ENCODE measurements at places on chromosomes 13 and 19. TPM values are rescaled to one million over a fixed set of nuclear protein-coding genes. Genes with fewer than 3 reads are reported as not detected.

GRCh38 chr13:98389319-98389718, 187.6 kb downstream of the STK24 start:
- DNase-seq, result no peak

GRCh38 chr13:60335531-60335930, 61.5 kb upstream of the TDRD3 start:
- peak; percentile 66 for DNase-seq

DNA sequence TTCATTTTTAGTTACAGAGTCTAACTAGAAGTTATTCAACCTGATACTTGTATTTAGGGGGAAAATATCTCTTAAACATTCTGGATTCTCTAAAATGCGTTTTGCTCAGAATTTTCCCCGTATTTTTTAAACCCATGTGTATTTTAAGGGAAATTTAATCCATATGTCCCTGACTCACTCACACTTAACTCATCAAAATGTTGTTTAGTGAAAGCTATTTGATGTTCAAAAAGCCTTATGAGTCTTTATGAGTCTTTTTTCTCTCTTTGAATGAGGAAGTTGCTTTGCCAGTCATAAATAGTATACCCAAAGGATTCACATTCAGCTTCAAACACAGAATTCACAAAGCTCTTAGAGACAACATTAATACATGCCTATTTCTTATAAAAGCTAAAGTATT, 16.4 kb downstream of the MAB21L1 start:
- no peak for DNase-seq

DNA sequence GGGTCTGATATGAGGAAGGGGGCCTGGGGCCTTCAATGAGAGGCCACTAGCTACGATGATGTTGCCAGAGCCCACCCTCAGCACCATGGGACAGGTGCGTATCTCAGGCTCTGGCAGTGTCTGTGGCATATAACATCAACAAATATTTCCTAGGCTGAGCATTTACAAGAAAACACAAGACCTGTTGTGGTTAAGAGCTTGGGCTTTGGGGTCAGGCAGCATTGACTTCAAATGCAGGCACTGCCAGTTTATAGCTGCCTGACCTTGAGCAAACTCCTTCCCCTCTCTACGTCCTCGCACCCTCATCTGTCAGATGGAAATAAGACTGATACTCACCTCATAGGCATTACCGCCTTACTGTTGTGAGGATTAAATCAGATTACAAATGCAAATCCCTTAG, 156.0 kb downstream of the KATNAL1 start:
- no peak for DNase-seq

DNA sequence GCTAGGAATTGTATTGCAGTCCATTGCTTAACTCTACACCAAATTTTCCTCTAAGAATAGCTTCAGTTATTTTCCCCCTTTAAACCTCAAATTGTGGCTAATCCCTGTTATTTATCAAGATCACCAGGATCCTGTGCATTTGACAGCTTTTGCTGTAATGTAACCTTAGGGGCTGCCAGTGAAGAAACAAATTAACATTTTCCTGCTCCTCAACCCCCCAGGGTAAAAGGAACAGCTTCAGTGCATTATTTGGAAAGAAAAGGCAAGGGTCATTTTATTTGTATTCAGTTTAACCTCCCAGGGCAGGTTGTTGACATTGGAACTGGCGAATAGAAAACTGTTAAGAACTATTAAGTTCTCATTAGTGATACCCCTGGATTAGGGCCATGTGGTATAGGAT, 57.0 kb downstream of the PCDH20 start:
- no peak for DNase-seq

DNA sequence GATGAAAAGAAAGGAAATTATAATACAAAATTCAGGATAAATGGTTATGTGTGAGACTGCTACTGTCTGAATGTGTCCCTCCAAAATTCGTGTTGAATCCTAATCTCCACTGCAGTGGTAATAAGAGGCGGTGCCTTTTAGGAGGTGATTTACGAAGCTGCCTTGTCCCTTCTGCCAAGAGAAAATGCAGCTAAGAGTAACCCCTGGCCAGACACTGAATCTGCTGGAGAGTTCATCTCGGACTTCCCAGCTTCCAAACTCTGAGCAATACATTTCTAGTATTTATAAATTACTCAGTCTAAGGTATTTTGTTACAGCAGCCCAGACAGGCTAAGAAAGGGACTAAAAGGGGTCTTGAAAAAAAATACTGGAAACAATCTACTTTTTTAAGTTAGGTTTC, 152.6 kb downstream of the KLF12 start:
- no peak for DNase-seq

DNA sequence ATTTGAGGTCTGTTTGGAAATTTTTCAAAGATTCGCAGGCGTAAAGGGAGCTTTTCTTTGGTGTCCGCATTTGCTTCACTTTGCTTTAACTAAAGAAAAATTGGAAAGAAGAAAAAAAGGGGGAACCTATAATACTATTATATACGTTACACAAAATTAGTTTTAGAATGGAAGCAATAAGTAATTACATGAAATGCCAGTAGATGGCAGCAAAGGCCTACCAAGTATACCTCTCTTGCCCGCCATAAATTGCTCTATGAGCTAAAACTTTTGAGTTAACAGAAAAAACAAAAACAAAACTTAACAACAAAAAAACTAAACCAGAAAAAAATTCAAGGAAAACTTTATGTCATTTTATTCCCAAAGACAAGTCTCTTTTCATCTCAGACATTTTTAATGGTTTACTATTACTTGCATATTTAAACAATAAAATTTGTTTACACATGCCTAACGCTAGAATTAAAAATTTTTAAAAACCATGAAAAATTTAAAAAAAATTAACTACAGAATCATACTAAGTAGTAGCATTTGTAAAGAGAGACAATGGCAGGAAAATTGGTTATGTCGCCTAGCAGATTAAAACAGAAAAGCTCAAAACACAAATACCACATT, 271.4 kb downstream of the NALCN start:
- peak; percentile 89 for DNase-seq

DNA sequence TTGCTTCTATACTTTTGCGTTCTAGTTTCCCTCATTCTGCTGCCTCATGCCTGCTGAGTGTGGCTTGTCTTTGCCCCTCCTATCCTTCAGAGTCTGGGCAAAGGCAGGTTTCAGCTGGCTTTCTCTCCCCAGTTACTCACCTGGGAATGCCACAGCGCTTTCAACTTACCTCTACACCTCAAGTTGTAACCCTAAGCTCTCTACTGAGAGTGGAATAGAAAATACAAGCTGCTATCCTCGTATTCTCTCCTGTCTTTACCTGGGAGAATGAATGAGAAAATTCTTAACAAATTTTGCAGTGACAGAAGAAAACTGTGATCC, 316.3 kb upstream of the KLF12 start:
- DNase-seq, result no peak

DNA sequence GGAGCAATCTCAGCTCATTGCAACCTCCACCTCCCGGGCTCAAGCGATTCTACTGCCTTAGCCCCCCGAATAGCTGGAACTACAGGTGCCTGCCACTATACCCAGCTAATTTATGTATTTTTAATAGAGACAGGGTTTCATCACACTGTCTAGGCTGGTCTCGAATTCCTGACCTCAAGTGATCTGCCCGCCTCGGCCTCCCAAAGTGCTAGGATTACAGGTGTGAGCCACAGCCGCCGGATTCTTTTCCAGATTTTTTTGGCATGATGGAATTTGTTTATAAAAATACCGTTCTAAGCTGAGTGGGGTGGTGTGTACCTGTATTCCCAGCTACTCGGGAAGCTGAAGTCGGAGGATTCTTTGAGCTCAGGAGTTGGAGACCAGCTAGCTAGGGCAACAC, 6.0 kb upstream of the ATG4D start:
- DNase-seq, result peak; percentile 26

GRCh38 chr13:44191504-44192171, 182.0 kb upstream of the SERP2 start:
- DNase-seq, result peak; percentile 78

DNA sequence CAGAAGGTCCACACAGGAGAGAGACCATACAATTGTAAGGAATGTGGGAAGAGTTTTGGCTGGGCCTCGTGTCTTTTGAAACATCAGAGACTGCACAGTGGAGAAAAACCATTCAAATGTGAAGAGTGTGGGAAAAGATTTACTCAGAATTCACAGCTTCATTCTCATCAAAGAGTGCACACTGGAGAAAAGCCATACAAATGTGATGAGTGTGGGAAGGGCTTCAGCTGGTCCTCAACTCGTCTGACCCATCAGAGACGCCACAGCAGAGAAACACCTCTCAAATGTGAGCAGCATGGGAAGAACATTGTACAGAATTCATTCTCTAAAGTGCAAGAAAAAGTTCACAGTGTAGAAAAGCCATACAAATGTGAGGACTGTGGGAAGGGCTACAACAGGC, 5.4 kb upstream of the ZNF225 start:
- DNase-seq, result no peak

GRCh38 chr13:33918199-33918932, 100.4 kb downstream of the RFC3 start:
- no peak for DNase-seq

DNA sequence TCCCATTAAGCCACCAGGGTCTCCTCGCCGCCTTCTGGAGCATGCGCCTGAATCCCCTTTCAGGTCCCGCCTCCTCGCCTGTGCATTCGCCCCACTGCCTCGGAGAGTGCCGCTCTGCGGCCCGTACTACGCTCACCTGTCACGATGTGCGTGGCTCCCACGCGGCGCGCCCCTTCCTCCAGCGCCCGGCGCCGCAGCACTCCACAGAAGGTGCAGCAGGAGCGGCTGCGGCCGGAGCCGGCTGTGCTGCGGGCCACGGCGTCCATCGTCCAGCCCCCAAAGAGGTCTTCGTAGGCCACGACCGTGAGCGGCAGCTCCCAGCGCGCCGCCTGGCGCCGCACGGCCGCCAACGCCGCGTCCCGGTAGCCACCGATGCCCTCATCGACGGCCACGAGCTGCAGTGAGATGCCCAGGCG, 4.3 kb downstream of the CTU1 start:
- DNase-seq, result no peak

- DNase-seq, result no peak
Observed at GRCh38 chr13:22017226-22017625, 346.4 kb downstream of the FGF9 start.

DNA sequence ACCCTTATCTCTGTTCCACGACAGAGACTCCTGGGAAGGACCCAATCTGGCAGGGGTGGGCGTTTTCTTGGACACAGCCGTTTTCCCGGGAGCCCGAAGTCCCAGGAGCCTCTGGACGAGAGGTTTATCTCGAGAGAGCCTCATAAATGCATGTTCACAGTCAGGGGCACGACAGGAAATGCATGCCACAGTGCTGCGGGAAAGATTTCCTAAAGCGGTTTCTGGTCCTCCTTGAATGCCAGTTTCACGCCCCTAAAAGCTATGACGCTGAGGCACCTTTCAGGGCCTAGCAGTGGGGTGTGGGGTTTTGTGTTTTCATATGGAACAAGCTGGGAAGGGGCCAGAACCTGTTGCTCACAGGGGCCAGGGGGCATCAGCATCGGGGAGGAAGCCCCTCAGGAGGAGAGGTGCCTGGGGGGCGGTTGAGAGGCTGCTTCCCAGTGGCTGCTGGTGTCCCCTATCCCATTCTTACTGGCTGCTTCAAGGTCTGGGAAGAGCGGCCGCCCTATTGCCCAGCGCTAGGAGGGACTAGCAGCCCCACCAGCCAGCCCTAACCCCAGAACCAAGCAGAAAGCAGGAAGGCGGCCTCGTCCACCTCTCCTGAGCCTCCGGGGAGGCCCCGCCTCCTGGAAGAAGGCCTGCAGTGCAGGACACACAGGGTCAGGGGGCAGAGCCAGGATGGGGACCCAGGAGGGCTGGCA, 157.0 kb downstream of the KDM4B start:
- DNase-seq, result no peak

- DNase-seq, result no peak
Observed at GRCh38 chr13:70534466-70534865, 426.2 kb upstream of the KLHL1 start.

DNA sequence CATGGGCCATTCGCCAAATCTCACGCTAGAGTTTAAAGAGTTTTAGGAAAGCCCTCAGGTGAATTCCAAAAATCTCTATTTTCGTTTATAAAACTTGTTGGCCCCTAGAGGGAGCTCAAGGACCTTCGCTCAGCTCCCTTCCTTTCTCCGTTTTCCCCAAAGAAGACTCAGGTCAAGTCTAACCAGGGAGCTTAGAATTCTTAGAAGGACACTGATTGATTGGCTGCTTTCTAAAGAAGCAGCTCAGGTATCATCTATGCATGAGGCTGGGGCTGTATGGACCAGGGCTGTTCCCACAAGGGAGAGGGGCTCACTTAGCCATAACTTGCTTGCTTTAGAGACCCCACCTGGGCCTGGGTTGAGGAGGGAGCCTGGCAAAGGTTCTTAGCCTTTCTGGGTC, 20.5 kb downstream of the DZIP1 start:
- DNase-seq, result peak; percentile 81

DNA sequence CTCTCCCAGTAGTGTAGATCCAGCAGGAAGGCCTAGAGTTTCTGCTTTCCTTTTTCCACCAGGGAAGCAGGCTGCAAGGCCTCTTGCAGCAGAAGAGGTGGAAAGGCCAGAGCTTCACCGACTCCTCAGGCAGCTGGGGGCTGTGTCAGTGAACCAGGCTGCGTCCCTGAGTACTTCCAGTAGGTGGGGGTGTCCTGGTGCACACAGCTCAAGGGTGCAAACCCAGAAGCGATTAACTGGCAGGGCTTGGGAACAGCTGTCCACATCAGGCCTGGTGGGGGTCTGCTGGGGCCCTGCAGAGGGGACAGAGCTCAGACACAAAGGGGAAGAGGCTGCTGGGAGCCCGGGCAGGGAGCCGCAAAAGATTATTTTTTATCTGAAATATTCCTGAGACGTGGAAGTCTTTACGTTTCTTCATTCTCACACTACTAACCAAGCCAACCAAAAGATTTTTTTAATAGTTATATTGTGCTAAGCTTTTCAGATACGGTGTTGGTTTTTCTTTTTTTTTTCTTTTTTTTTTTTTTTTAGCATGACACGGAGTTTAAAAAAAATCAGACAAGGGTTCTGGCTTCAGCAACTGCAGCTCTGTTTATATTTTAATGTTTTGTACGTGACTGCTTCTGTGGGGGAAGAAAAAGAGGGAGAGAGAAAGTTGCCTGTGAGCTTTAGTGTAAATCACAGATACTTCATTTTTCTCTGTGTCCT, 11.0 kb downstream of the TSHZ3 start:
- DNase-seq, result peak; percentile 67

DNA sequence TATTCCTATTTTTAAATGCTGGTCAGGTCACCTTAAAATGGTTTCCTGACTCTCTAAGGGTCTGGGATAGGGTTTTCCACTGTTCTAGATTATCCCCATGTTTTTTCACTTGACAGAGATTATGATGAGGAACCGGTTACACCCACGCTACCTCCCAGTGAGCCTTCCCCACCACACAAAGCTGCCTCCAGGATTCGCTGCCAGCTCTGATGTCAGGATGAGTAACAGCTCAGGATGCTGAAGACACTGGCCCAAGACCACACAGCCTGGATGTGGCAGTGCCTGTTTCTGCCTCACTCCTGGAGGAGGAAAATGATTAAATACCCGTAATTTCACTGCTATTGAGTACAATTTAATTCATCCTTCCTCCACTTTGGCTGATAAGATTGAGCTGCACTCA, 22.9 kb downstream of the ZNF114 start:
- no peak for DNase-seq

The LRRC4B gene
- not detected for total RNA-seq

The HIPK4 gene
- total RNA-seq, result not detected

The CGB1 gene
- not detected for total RNA-seq
